ENCODE measurements at places on chromosomes 4 and X. TPM values are rescaled to one million over a fixed set of nuclear protein-coding genes. Genes with fewer than 3 reads are reported as not detected.
A peak's percentile ranks its signal among the peaks of the same experiment; 100 is the strongest.

DNA sequence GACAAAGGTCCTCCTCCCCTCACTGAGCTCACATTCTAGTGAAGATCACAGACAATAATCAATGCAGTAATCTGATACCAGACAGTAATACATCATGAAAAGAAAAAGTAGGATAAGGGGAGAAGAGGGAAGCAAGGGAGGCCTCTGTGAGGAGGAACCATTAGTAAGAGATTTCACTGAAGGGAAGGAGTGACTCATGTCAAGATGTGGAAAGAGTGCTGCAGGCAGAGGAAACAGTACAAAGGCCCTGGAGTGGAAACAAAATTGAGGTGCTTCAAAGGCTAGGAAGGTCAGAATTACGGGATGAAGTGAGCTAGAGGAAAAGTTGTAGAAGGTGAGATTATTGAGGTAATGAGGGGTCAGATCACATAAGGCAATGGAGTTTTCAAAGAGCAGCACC, 38.1 kb downstream of the LAMTOR3 start:
- DNase-seq, result peak; percentile 23

DNA sequence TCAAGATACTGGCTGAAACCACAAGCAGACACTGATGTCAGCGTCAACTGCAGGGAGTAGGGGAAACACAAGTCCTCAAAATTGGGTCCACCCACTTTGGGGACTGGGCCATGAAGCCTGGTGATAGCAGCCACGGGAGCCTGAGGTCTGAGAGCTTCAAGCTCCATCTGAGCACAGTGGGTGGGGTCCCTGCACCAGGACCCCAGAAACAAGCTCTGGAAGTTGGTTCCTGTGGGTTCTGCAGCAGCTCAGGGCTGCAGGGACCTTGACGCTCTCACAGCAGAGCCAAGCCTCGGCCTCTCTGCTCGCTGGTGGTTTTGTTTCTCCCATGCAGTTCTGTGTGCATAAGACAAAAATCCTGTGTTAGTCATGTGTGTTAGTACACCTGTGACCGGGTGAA, 54.5 kb downstream of the CPLX1 start:
- no peak for DNase-seq

GRCh38 chrX:124455966-124456365, 109.6 kb downstream of the SH2D1A start:
- DNase-seq, result no peak

DNA sequence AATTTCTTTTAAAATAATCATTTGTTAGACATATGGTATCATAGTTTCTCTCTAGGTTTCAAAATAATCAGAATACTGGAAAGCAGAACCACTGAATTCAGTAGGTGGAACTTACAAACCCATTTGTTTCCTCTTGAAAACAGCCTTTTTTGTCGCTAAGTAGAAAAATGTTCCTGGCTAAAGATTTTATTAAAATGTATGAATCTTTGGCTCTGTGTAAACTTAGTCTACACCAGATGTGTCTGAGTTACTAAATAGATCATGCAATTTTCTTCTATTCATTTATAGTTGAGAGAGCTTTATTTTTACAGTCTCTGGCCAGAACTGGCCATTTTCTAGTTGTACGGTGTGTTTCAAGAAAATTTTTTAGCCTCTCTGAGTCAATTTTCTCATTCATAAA, 1.0 kb downstream of the CYSLTR1 start:
- no peak for DNase-seq

- DNase-seq, result no peak
Observed at GRCh38 chrX:107775000-107775733, 420 bp downstream of the TSC22D3 start.

DNA sequence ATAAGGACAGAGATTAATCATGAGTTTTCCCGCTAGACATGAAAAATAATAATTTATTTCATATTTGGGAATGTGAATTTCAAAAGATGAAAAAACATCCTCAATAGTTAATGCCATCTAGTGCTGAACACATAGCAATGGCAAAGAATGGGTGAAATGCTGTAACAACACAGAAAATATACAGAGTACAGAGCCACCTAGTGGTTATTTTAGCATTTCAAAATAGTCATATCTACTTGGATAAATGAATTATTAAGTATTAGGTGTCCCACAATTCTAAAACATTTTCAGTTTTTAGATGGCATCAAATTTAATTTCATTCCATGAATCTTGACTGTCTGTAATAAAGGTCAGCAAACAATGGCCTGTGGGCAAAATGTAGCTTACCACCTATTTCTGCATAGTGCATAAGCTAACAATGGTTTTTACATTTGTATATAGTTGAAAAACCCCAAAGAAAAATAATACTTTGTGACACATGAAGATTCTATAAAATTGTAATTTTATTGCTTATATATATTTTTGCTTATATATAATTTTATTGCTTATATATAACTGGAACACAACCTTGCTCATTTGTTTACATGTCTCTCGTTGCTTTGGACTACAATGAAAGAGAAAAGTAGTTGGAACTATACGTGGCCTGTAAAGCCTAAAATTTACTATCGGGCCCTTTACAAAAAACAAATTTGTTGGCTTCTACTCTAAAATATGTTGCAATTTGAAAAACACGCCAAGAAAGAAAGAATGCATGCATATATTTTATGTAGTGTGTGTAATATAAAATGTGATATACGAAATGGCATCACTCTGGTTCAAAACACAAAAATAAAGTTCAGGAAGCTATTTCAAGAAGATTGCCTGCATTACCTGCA, 99.1 kb upstream of the FAM47C start:
- DNase-seq, result peak; percentile 1

KLHL13 gene
- 10.7 TPM for total RNA-seq
